ENCODE measurements at places on chromosomes 6 and 20.

GRCh38 chr6:27672113-27672799, 199.4 kb upstream of the ZNF184 start:
- DNase-seq, result no peak

GRCh38 chr6:93721386-93722048, 302.2 kb upstream of the EPHA7 start:
- DNase-seq, result no peak

- DNase-seq, result peak; percentile 97
These were observed 488 bp upstream of the PTK6 start for GRCh38 chr20:63537525-63538203.

DNA sequence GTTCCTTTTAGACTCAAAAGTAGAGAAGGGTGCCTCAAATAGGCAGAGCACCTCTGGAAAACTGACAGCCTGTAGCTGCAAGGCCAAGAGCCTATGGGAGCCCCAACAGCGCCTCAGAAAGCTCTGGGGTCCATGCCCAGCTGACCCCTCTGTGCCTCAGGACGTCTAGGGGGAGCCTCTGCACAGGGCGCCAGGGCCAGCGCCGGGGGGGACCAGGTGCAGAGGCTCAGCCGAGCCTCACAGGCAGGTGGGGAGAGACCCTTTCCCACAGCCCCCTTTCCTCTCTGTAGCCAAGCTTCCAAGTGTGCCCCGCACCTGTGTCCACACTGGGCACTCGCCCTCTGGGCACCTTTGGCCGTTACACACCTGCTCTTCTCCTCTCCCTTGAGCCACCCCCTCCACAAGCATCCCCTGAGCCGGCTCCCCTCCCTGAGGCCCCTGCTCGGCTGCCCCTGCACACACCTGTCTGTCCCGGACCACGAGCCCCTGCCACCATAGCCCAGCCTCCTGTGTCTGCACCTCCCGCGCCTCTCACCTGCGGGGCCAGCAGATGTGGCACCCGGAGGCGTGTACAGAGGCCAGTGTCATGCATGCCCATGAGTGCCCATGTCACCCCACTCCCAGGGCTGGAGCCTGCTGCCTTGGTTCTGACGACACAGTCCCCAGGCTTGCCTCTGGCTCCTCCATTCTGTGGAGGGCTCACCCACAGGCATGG, 53.2 kb downstream of the GINS1 start:
- peak; percentile 73 for DNase-seq

GRCh38 chr6:107033126-107033525, 5.1 kb downstream of the MTRES1 start:
- DNase-seq, result no peak

DNA sequence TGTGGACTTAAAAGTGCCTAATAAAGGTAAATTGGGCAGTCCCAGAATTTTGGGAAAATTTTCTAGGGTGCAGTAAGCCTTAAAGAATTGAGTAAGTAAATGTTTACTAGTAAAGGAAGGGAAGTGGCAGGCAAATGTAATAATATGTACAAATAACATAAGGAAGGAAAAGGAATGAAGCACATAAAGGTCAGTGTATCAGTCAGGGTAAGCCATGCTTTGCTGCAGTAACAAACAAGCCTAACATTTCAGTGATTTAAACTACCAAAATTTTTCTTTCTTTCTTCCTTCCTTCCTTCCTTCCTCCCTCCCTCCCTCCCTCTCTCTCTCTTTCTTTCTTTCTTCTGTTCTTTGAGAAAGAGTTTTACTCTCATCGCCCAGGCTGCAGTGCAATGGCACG, 117.5 kb downstream of the HAO1 start:
- no peak for DNase-seq

DNA sequence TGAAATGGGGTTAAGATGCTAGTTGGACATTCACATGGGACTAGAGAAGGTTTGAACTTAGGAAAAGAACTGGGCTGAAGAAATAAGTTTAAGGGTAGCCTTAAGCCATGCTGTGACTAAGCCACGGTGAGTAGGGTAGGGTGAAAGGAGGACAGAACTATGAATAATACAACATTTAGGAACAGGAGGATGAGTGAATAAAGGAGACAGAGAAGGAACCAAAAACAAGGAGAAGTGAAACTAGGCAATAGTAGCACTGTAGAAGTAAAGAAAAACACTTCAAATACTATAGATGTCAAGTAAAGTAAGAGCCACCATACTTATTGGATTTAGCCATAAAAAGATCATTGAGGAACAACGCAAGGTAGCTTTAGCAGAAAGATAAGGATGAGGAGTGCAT, 111.2 kb downstream of the KCNQ5 start:
- no peak for DNase-seq

DNA sequence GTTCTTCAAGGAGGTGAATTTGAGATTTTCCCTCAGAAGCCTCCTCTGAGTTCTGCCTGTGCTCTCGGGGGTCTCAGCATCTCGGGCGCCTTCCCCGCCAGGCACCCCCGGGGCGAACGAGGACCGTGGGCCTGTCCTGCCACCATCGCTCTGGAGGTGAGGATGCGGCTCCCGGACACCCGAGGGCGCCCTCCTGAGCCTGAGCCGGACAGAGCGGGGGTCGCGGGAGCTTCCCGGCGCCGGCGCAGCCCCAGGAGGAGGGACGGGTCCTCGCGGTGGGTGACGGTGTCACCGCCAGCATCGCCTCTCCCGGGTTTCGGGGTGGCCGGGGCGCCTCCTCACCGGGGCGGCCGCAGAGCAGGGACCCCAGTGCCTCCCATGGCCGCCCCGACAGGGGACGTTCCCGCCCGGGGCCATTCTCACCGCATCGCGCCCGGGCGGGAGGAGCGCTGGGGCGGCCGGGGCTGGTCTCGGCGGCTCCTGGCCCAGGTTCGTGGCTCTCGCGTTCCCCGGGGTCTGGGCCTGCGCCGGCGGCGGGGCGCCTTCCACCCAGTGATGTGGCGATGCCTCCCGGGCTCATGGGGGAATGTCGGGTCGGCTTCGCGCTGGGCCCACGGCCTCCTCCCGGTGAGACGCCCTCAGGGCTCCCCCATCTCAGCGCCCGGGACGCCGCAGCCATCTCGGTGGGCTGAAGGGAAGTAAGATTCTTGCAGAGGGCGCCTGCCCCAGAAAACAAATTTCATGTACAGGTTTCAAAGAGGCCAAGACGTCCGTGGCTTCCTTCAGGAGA, 210.5 kb downstream of the ERMARD start:
- peak; percentile 88 for DNase-seq

DNA sequence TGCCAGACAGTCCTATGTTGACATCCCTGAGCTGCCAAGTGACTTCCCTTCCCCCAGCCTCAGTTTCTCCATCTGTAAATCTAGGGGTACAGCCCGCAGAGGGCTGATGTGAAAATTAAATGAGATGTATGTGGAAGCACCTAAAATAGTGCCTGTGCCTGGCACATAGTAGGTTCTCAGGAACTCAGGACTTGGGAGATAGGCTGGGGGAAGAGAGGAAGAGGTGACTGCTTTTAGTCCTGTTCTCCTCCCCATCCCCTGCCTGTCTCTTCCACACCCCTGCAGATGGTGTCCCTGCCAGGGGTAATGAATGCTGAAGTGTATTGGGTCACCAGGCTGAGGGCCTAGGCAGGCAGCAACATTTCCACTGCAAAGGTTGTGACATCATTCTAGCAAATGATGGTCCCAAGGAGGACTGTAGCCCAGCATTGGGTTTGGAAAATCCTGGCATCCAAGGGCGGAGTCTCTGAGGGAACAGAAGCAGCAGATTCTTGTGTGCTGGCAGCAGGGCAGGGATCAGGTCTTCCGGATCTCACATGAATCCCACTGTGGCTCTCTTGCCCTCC, 1.8 kb downstream of the SNPH start:
- DNase-seq, result no peak

GRCh38 chr20:17613328-17614175, 43.7 kb downstream of the DSTN start:
- peak; percentile 82 for DNase-seq

GRCh38 chr6:76416821-76417605, 344.6 kb upstream of the IMPG1 start:
- no peak for DNase-seq

DNA sequence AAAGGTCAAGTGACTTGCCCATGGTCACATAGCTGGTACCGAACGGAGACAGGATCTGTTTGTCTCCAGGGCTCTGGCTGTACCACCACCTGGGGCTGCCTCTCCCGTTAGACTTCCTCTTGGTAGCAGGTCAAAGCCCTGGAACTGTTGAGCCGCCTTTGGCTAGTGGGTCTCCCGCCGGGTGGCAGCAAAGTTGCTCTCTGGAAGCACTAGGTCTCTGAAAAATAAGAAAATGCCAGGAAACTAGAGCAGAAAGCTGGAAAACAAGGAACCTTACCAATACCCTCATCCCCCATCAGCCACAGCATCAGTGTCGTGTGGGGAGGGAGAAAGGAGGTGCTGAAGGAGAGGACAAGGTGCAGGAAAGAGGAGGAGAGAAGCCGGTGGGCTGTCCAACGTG, 291.0 kb upstream of the SUPT3H start:
- DNase-seq, result no peak

GRCh38 chr6:90870561-90870960, 283.7 kb upstream of the MAP3K7 start:
- no peak for DNase-seq

DNA sequence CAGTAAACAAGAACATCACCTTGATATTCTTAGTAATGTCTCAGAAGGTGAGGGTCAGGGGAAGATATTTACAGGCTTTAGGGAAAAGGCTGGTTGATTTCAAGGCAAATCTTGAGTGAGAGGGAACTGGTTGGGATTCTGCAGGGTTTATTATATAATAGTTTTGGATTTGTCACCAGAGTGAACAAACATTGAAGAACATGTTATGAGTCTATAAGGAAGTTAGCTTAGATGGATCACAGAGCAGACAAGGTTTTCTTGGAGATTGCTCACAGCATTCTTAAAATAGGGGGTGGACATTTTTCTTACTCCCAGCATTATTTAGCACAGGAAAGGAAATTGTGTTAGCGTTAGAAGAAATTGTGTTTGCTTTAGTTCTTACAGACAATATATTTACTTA, 324.9 kb downstream of the LAMA2 start:
- DNase-seq, result no peak

DNA sequence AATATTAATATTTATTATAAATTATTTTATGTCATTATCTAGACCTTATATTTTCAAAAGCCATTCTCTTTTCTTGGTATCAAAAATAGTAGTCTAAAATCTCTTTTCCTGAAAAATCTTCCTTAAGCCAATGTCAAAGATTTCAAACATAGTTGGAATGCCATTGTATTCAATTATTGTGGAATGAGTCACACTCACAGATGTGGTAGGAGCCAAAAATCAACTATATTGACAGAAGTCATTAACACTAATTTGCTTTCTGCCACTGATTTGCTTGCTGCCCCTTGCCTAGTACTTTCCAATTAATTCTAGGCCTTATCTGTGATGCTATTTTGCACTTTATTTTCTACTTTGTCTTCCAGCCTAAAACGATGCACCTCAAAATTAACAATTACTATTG, 1326.3 kb upstream of the GJE1 start:
- DNase-seq, result no peak

- peak; percentile 59 for DNase-seq
These were observed 55.6 kb downstream of the EZR start for GRCh38 chr6:158763434-158764182.

DNA sequence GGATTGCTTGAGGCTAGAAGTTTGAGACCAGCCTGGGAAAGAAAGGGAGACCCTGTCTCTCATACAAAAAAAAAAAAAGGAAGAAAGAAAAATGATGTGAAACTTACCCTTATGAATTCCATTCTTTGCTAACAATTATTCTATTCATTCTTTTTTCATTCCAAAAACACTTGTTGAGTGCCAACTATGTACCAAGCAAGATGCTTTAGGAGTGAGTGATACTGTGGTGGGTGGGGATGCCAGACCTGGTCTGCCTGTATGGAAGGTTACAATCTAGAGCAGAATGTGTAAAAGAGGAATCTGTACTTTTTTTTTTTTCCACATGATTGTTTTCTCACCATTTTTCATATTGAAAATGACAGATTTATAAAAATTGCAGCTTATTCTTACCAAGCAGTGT, 73.8 kb upstream of the TULP1 start:
- no peak for DNase-seq

GRCh38 chr6:23735151-23735550, 390.9 kb upstream of the NRSN1 start:
- DNase-seq, result no peak

DNA sequence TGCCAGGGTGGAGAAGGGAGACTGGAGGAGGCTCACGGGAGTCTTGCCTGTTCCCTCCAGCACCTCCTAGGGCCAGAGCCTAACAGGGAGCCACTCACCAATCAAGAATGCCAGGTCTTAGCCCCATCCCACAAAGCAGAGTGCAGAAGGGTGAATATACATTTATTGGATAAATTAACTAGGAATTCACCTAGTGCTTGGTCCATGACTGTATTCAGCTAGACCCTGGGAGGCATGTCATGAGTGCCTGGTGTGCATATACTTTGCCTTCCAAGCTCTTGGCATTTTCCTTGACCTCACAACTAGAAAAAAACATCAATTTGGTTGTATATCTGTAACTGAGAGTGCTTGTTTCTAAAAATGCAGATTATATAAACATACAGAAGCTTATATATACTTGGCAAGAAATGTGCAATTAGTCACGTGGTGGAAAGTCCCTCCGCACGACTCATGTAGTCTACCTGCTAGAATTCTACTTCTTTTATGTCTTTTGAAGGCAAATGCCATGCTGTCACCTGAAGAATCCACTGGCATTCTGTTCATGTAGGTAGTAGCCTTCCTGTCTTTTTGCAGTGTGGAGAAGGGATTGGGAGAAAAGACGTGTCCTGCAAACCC, 991.0 kb downstream of the KIF16B start:
- no peak for DNase-seq

DNA sequence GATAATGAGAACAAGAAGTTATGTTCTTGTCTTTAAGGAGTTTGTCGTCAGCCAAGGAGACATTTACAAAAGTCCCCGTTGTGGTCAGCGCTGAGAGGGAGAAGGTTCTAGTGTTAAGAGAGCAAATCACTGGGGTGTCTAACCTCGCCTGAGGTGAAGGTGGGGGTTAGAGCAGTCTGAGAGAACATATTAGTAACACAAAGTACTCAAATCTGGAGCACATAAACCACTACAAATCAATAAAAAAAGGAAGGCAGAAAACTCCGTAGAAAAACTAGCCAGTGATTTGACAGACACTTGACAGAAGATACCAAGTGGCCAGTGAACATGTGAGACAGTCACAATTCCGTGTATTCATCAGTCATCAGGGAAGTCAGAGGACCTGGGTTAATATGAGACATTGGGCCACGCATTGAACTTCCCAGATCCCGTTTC, 45.4 kb downstream of the CDS2 start:
- no peak for DNase-seq

- DNase-seq, result no peak
These were observed 26.3 kb upstream of the NAA20 start for GRCh38 chr20:19990850-19991249.

GRCh38 chr20:51766994-51767866, 960 bp downstream of the ATP9A start:
- DNase-seq, result peak; percentile 94

DNA sequence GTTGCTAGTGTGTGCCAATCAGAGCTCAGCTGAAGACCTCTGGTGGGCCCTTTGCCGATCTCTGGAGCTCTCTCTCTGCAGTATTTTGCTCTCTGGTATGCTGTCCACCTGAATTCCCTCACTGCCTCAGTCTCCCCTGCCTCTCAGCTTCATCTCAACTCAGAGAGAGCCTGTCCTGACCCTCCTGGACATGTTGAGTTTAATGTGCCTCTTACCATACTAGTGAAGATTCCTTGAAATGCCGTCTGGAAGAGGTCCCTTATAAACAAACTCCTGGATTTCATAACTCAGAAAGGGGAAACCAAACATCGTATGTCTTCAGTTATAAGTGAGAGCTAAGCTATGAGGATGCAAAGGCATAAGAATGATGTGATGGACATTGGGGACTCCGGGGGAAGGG, 231.1 kb upstream of the ZNF217 start:
- DNase-seq, result no peak
